Right renal pelvis (tissue), 4 donors: ENCODE measurements at places on chromosomes 1 and 21.

GRCh38 chr1:39132505-39133339 lies 71.8 kb upstream of the MACF1 start:
- DNase-seq: no peak

DNA sequence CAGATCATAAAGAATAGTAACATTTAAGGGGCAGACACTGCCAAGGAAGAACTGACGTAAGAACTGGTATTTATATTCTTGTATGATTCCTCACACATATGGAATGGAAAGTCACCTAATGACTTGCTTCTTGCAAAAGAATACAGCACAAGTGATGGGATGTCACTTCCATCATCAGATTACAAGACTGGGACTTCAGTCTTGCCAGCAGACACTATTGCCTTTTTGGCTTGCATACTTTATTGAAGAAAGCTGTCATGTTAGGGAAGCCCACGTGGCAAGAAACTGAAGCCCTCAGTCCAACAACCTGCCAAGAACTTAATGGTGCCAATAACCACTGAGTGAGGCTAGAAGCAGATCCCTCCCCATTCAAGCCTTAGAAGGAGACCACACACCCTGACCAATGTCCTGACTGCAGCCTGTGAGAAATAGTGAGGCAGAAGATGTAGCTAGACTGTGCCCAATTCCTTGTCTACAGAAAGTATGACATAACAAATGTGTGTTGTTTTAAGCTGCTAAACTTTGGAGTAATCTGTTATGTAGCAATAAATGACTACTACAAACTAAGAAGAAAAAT lies 12.0 kb downstream of the EGLN1 start:
- DNase-seq: no peak

- no peak for DNase-seq
Observed at GRCh38 chr1:65209005-65209885, 61.2 kb downstream of the AK4 start.

DNA sequence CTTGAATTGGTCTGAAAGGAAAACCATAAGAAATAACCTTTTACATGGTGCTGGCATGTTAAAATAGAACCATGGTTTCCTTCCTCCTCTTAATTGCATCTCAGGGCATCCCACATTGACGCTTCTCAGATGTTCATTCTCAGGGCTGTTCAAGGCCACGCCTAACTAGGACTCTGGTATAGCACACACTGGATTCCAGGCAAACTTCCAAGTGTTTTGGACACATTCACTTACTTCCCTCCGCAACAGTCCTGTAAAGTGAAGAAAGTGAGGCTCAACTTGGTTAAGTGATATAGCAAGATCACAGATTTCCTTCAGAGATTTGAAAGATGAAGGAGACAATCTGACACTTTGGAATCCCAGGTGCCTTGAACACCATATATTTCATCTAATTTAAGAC lies 244.8 kb downstream of the DUSP10 start:
- DNase-seq: no peak

- no peak for DNase-seq
Observed at GRCh38 chr1:60865166-60865565, 217.2 kb upstream of the NFIA start.
